ENCODE measurements at places on chromosomes 13 and 19.

DNA sequence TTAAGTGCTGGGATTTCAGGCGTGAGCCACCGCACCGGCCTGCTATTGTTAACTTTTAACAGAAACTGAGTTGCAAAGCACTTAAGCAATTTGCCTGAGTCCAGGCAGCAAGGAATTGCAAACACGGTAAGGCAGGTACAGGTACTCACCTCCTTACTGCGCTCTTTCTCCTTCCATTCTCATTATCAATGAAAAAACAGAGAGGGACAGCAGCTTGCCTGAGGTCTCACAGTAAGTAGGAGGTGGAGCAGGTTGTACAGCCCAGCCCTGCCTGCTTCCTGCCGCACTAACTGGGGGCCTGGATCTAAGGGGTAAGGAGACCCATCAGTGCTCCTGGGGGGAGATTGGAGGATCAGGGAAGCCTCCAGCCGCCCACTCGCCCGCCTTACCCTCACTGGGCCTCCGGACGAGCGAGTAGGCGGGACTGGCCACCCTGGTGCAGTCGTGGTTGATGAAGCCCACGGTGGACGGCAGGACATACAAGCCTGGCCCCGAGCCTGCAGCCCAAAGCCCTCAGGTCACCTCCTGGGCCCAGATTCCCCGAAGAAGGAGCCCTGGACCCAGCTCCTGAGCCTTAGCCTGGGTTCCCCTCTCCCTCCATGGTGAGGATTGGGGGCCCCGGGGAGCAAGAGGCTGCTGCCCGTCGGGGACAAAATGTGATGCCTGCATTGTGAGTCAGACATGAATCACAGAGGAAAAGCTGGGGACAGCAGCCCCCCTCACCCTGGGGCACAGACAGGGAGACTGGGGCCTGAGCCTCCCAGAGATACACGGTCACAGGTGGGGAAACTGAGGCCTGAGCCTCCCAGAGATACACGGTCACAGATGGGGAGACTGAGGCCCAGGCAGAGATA is 11.4 kb upstream of the SHC2 start:
- DNase-seq, result no peak

GRCh38 chr13:111338841-111339240 is 18.4 kb downstream of the TEX29 start:
- no peak for DNase-seq

- DNase-seq, result no peak
These were observed 63.1 kb downstream of the POSTN start for GRCh38 chr13:37535501-37535900.

DNA sequence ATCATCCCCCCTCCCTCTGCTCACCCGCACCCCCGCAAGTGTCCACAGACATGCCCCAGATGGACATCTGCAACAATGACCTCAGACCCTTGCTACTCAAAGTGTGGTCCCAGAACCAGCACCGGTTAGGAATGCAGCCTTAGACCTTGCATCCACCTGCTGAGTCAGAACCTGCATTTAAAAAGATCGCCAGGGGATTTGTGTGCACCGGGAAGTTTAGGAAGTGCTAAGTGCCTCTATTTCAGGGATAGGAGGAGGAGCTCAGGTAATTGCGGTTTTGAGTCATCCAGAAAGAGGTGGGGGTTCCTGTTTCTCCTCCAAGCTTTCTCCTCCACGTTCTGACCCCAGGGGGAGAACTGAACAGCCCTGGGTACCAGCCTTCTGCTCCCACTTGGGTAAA is 46.2 kb downstream of the CACNA1A start:
- no peak for DNase-seq

DNA sequence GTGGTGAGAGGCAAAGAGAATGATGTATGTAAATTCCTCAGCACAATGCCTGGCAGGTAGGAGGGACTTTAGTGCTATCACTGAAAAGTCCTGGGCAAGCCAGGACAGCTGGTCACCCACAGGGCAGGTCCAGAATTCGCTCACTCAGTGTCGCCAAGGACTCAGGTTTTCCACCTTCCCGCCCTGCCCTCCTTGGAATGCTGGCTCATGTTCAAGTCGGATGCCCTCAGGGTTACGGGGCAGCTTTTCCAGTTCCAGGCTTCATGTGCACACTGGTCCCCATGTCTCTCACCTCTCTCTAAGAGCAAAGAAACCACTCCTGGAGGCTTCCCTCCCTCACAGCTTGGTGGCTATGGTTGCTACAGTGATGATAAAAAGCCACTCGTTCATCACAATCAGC is 24.8 kb upstream of the NAXD start:
- no peak for DNase-seq

GRCh38 chr13:93875547-93875946 is 603.9 kb downstream of the DCT start:
- no peak for DNase-seq

- no peak for DNase-seq
These were observed 34.0 kb downstream of the VAV1 start for GRCh38 chr19:6806488-6806887.

DNA sequence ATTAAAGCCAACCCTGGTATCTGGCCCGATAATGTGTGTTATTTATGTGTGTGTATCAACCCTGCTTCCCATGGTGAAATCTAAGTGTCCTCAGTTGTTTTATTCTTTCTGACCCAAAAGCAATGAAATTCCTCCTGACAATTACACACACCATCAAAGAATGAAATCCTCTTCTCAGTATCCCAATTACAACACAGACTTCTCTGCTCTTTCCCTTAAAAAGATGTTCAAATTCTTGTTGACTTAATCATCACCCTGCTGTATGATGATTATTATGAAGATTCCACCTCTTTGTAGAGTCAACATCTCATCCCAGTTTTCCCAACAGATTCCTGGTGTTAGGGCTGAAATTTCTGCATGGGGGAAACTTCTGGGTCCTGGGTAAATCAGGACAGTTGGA is 8.9 kb upstream of the TRPC4 start:
- DNase-seq, result no peak

DNA sequence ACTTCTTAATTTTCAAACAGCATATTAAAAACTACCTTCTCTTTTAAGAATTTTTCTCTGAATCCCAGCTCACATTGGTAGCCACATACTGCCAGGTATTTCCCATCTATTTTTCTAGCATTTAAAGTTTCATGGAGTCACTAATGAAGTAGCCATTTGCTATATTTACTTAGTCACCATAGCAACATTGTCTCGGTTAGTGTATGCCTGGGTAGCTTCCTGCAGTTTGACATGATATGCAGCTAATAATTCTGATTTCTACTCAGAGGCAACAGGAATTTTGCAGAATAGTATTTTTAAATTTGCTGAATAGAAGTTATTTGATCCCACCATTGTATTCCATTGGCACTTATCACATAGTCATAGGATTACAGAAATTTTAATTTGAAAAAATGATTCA is 30.9 kb upstream of the KCTD4 start:
- no peak for DNase-seq

DNA sequence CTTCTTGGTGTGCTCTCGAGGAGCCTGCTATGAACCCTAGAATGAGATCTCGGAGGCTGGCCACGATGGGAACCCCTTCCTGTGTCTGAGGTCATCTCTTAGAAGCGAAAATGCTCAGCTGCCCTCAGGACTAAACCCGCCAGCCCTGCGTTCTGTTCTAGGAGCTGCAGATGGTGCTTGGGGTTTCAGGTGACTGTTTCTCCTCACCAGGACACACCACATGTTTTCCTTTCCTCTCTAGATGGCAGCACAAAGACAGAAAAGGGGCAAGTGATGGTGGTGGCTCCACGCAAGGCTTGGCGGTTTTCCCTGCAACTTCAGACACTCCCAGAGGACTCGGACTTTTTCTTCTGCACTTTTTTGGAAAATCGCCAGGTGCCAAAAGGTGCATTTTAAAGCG is 60.1 kb downstream of the RNASEH2B start:
- DNase-seq, result peak; percentile 11

- no peak for DNase-seq
These were observed 178.6 kb downstream of the SHISA2 start for GRCh38 chr13:25873242-25873612.

All from NCI-H524 treated with DMSO at 0.1 percent for 48 hours (cell line).